Effector memory CD4-positive, alpha-beta T cell (primary cell): ENCODE measurements at places on chromosomes 6 and 20.

DNA sequence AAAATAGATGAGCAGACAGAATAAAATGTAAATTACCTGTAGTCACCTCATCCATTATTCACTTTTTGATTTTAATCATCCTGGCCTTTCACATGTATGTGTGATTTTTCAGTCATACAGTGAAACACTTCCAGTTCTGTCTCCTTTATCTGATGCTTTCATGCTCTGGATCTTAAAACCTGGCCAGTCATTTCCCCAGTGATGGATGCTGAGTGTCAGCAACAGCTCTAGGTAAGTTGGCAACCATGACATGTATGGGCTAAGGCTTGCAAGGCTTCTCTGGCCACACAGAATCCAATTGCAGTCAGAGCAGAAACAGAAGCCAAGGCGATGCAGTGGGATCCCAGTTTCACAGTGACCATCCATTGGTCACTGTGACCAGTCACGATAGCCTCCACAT is 35.8 kb downstream of the FBXO9 start:
- DNase-seq, result no peak

- DNase-seq, result no peak
Measured at GRCh38 chr20:62704341-62704948, 4.2 kb upstream of the NTSR1 start.

DNA sequence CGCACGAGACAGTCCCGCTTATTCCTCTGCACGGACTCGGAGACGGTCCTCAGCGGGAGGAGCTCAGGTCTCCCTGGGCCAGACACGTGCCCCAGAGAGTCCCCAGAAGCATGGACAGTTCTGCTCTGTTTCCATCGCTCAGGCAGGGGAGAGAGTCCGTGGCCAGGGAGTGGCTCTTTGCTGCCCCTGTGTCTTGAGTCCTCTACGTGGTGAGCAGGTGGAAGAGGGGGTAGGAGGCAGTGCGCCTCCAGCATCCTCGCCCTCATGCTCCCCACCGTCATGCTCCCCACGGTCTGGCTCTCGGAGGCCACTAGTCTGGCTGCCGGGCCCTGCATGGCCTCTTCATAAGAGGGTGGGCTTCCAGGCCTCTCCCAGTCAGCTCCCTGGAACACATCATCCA is 8.9 kb downstream of the TAGAP start:
- no peak for DNase-seq

- no peak for DNase-seq
Measured at GRCh38 chr6:147774856-147775255, 266.4 kb downstream of the SAMD5 start.

DNA sequence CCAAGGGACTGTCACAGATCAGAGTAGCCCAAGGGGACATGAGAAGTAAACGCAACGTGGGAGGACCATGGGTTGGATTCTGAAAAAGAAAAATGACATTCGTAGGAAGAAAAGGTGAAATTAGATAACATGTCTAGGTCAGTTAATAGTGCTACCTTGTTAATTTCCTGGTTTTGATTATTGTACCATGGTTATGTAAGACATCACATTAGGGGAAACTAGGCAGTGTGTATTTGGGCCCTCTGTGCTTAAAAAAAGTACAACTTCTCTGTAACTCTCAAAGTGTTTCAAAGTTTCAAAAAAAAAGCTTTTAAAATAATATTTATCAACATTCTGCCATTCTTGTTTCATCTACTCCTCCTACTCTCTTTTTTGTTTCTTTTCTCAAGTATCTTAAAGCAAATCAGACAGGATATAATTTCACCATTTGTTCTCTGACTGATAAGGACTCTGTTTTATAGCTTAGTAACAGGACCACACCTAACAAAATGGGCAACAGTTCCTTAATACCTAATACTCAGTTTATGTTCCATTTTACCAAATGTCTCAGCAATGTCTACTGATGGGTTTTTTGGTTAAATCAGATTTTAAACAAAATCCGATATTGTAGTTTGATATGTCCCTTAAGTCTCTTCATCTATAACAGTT is 97.1 kb upstream of the PLCB4 start:
- DNase-seq, result no peak

DNA sequence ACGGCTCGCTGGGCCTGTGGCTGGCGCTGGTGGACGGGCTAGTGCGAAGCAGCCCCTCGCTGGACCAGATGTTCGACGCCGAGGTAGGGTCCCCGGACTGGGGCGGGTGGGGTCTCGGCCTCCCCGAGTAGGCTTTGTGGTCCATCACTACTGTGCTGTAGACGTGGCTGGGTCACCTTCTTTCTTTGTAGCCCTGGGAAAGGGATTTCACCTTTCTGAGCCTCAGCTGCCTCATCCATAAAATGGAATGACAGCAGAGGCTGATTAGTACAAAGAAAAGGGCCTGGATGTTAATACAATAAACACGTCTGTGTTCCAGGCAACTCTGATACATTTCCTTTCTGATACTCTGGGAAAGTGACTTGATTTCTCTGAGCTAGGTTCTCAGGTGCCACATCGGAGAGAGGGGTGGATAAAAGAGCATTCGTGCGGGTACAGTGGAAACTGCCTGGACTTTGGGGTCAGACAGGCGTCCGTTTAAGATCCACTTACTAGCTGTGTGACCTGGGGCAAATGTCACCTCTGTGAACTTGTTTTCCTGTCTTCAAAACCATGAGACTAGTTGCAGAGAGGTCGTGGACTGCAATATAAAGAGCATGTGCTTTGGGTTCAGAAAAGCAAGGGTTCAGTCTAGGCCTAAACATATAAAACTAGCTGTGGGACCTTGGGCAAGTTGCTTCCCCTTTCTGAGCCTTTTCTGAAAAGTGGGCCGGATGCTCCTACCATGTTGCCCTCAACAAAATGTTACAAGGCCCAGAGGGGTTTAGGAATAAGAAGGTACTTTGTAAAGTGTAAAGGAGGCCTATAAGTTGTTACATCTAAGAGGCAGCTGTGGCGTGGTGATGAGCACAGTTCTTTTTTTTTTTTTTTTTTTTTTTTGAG is 896 bp downstream of the SYS1 start:
- no peak for DNase-seq

DNA sequence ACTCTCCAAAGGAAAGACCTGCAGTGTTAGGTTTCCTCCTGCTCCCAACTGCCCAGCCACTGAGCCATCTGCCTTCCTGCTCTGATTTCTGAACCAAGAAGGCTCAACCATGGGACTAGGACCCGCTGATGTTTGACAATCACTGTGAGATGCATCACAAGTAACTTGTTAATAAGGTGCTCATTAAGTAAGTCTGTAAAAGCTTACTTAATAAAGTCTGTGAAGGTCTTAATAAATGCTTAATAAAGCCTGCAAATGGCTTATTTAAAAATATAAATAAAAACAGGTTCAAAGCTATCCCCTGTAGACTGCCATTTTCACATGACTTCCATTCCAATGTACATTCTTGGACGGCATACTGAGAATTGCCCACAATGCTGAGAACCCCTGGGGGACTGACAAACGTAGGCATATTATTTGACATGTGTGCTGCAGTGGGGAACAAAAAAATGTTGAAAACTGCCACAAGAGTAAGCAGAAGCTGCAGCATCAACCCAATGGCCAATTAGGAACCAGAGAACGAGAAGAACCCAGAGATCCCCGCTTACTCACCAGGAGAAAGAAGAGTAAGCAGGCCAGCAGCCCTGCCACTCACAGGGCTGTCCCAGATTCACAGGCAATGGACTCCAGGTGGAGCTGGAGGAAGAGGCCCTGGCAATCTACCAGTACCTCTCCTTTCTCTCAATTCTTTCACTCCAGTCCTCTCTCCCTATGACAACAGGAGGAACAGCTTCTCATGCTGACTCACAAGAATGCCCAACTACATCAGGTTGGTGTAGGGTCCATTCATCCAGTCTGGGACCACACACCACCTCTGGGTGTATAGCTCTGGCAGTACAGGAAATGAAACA is 19.5 kb downstream of the KIF13A start:
- DNase-seq, result no peak

- no peak for DNase-seq
Measured at GRCh38 chr20:4243071-4243470, 227.7 kb upstream of the RNF24 start.

DNA sequence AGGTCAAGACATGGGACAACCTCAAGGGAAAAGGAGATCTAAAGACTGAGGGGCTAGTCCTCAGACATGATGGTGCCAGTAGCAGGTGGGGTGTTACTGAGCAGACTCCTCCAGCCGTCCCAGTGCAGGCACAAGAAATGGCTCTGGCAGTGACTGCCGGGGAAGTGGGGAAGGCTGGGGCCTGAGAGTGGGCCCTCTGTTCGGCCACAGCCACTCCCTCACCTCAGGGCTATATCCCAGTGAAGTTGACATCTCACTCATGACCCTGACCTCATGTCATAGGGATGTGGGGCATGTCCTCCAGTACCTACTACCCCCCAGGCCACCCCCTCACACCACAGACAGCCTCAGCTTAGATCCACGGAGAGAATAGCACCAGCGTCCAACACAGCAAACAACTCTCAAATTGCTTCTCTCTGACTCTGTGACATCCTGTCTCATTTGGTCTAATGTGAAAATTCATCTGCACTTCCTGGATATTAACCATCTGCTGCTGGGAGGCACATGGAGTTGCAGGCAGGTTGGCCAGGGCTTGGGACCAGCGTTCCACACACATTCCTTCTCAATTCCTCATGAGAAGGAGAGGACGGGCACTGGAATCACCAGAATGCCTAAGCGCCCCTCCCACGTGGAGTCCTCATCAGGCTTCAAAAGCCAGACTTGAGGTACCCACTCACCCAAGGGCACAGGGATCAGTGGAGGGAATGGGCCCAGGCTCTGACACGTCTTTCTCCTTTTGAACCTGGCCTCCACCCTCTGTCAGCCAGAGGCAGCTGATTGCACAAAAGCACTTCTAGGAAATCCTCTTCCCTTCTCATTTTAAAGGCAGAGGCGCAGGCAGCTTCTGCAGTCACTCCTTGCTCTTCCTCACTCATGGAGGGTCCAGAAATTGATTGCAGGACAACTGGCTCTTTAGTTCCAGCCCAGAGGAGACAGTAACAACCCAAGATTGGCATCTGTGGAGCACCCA is 163.6 kb upstream of the CST7 start:
- DNase-seq, result no peak

GRCh38 chr6:67475700-67476099 is 1159.4 kb upstream of the ADGRB3 start:
- DNase-seq, result no peak

GRCh38 chr6:17583811-17584210 is 16.3 kb upstream of the FAM8A1 start:
- DNase-seq, result no peak

DNA sequence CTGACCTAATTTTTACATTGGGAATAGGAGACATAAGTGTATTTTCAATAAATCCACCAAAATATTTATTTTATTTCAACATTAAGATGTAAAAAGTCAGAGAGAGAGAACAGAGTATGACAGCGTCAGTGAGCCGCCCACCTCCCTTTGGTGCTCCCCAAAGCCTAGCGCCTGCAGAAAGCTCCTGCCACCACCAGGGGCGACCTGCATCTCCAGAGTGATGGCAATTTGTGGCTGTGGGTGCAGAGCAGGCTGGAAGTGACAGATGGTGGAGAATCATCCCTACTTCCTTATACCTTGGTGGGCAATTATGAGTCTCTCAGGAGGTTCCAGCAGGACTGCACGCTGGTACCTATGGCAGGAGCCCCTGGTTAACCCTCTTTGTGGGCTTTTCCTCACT is 87.3 kb downstream of the PTPRT start:
- no peak for DNase-seq

DNA sequence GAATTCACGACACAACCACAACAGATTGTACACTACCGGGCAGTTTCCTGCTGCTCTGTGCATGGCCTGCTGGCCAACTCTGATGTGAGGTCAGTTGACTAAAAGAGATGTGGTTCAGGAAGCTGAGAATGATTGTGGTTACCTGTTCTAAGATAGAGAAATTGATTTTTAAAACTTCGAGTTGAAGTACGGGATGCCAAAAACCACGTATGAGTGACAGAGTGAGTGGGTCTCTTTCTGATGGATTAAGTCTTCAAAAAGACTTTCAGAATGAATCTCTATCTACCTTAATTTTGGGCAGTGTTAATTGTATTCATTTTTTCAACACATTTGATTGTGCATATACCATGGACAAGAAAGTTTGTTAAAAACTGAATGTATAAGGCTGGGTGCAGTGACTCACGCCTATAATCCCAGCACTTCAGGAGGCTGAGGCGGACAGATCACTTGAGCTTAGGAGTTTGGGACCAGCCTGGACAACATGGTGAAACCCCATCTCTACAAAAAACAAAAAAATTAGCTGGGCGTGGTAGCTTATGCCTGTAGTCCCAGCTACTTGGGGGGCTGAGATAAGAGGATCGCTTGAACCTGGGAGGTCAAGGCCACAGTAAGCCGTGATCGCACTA is 121.2 kb downstream of the SGK1 start:
- DNase-seq, result no peak

DNA sequence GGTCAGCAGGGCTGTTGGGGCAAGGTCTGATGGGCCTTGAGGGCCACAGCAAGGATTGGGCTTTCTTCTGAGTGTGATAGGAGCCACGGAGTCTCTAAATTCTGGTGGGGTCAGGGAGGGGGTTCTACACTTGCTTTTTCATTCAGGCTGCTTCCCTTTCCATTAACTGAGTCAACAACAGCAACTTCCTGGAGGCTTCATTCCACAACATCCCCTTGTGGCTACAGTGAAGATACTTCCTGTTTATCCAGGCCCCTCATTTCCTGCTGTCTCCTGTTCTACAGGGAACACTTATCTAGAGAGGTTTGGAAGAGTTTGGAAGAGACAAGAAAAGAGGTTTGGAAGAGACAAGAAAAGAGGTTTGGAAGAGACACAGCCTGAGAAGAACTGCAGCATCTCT is 144.8 kb upstream of the ENPP5 start:
- DNase-seq, result no peak

DNA sequence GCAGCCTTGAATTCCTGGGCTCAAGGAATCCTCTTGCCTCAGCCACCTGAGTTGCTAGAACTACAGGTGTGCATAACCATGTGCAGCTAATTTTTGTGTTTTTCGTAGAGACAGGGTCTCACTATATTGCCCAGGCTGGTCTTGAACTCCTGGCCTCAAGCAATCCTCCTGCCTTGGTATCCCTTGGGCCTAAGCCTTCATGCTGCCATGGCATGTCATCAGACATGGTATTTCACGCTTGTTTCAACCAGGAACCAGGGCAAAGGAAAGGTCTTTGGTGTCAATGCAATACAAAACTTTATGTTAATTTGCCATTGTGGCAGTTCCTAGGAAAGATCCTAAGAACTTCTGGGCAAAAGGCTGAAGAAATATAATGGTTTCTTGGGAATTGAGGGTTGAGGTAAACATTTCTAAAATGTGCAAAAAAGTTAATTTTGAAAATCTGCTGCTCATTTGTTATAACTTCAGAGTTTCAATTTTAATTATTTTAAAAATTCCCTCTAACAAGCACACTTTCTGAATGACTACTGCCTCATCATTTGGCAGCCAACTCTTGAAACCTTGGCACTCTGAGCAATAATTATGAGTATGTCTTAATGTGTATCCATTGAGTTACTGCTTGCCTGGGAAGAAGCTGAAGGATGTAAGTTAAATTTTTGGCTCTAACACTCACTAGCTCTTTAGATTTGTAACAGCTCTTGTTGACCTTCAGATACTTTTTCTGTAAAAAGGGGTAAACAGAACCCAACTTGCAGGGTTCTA is 154.1 kb downstream of the GJA10 start:
- DNase-seq, result no peak

- DNase-seq, result no peak
Measured at GRCh38 chr20:51769976-51770615, 1.9 kb upstream of the ATP9A start.

GRCh38 chr6:152295346-152295745 is 341.8 kb downstream of the SYNE1 start:
- no peak for DNase-seq
